ENCODE measurements at places on chromosomes 4 and X.

GRCh38 chrX:65750674-65751469 is 83.4 kb downstream of the MSN start:
- DNase-seq: no peak

DNA sequence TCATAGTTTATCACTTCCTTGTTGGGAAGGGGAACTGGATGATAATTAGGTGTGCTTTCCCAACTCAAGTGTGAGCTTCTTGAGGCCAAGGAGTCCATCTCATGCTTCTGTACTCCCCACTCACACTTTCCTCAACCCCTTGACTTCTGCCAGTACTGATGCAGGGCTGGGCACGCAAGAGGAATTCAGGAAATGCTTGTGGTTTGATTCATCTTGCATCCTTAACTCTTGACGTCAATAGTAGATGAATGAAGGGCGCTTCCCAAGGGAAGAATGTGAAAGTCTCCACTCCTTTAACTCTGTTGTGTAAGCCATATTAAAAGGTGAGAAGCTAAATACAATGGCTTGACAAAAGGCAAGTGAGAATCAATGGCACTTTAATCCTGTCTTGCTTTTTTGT is 101.8 kb downstream of the AGTR2 start:
- DNase-seq: no peak

DNA sequence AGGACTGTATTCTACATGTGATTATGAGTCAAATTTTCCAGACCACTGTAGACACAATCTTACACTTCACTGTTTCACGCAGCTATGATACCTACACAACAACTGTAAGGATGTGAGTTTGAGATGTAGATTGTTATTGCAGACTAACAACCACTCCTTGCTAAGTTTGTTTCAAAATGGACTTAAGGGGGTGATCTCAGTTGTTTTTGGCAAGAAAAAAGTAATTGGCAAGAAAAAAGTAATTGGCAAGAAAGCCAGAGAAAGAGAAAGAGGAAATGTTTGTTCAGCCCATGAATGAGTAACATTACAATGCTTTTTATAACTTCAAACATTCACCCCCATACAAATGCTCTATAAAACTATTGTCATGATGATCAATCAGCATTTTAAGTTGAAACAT is 466.4 kb downstream of the DMD start:
- DNase-seq: no peak

DNA sequence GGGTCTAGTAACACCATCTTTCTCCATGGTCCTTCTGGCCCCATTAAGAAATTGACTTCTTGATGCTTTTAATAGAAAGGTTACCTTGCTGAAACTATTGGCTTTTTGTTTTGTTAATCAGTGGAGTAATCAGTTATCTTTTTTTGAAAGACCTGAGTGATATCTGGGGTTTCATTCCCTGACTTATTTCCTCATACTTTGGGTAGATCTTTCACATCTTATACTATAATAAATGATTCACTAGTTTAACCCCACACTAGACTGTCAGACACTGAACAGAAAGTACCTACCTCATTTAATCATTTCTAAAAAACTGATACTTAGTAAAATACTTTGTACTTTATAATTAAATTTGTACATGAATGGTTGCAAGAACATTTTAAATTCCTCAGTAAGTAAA is 1021.1 kb downstream of the STIM2 start:
- DNase-seq: no peak

DNA sequence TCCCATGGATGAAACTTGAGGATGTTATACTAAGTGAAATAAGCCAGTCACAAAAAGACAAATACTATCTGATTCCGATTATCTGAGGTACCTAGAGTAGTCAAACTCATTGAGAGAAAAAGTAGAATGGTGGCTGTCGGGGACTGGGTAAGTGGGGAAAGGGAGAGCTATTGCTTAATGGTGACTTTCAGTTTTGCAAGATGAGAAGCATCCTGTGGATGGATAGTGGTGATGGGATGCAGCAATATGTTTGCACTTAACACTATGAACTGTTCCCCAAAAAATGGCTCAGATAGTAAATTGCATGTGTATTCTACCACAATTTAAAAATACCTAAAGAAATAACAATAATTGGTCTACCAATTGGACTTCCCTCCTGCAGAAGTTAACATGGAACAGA is 181.5 kb downstream of the SHROOM3 start:
- no peak for DNase-seq
